ENCODE measurements at places on chromosomes 2 and 18.

DNA sequence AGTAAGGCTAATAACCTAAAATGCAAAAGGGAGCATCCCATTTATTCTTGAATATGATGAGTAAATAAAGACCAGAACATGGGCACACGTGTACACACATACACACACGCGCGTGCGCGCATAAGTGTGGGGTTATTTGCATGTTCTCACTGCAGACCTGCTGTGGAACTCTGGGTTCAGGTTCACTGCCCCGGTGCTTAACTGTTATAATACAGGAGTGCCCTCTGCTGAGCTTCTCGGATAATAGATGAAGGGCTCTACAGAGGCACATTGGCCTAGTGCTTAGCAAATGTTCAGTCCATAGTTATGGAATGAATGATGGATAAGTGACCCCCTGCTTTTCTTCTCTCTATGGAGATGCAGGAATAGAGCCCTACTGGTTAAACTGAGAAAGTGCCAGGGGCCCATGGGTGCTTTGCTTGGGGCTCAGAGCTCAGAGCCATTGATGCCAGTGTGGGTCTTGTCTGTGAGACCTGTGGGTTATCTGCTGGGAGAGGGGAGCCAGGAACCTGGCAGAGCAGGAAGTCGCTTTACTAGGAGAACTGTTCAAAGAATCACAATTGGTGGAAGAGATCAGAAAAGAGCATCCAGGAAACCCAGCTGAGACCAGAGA is 3.6 kb upstream of the ARL4C start:
- peak; percentile 53 for DNase-seq

DNA sequence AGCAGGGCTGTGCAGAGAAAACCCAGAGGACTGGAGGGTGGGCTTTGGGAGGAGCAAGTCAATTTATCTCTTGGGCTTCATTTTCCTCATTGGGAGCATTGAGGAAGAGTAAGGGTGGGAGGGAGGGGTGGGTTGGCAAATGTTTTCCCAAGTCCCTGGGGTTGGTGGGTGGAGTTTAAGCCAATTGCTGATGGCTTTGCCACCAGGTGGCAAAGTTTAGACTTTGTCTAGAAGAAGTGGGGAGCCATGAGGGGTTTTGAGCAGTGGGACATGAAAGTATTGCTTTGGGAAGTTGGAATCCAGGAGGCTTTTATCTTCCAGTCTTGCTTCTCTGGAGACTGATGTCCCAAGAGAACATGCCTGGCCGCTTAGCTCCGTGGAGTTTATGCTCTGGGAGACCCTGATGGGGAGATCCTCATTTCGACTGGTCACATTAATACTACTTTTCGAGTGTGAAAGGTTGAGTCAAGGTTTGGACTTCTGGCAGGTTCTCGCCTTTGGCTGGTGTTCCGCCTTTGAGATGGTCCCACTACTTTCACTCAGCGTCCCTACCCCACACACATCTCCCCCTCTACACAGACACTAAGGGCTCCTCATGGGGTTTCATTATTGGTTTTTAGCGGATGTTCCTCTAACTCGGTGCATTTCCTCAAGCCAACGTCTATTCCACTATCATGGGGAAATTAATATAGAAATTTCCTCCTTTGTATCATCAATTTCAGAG is 126.7 kb downstream of the PRKCE start:
- DNase-seq, result no peak

DNA sequence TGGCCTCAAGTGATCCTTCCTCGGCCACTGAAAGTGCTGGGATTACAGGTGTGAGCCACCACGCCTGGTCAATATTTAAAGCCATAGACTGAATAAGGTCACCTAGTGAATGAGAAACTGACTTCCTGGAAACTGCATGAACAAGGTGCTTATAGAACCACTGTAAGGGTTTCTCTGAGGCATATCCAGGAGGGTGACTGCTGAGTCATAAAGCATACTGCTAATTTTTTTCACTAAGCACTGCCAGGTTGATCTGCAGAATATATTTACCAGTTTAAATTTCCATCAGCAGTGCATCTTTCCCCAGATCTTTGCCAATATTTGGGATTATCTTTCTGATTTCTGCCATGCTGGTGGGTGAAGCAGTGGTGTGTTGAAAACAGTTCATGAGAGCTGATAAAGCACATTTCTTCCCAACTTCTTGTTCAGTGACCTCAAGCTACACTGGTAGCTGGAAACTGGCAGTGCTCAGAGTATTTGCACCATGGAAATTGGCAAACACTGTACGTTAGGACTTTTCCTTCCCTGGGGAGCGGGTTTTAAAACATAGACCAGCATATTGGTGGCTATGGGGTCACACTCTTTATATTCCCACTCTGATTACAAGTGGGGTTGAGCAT is 4.2 kb upstream of the CLIP4 start:
- no peak for DNase-seq

DNA sequence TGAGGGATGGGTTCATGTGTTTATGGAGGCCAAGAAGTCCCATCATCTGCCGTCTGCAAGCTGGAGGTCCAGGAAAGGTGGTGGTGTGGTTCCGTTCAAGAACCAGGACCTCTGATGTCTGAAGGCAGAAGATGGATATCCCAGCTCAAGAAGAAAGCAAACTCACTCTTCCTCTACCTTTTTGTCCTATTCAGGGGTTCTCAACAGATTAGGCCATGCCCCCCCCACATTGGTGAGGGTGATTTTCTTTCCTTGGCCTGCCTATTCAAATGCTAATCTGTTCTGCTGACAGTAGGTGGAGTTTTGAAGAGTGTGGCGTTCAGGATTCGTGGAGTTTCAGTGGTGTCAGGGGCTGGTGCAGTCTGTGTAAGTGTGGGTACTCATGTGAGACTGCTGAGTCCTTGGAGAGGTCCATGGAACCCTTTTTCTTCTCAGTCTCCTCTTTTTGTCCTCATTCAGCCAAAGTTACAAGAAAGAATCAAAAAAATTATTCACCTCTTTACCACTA is 5.9 kb downstream of the MSL3B start:
- DNase-seq, result no peak

GRCh38 chr2:176118601-176119339 is 2.2 kb downstream of the HOXD10 start:
- DNase-seq, result no peak

DNA sequence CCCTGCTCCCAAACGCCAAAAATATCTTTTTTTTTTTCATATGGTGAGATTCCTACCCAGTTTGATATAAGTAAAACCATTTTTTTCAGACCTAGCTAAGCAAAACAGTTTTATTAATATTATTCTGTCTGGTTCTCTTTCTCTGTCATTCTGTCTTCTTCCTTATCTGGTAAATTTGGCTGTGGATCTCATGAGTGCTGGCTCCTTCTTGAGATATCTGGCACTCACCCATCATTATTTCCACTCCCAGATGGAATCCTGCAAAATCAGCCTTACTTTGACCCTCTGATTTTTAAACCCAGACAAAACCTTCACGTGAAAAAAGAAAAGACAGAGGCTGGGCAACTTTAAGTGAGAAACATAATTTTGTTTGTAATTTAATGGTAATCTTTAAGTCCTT is 373.6 kb downstream of the NYAP2 start:
- DNase-seq, result no peak

- DNase-seq, result no peak
Measured at GRCh38 chr2:234378440-234378839, 118.4 kb downstream of the ARL4C start.

DNA sequence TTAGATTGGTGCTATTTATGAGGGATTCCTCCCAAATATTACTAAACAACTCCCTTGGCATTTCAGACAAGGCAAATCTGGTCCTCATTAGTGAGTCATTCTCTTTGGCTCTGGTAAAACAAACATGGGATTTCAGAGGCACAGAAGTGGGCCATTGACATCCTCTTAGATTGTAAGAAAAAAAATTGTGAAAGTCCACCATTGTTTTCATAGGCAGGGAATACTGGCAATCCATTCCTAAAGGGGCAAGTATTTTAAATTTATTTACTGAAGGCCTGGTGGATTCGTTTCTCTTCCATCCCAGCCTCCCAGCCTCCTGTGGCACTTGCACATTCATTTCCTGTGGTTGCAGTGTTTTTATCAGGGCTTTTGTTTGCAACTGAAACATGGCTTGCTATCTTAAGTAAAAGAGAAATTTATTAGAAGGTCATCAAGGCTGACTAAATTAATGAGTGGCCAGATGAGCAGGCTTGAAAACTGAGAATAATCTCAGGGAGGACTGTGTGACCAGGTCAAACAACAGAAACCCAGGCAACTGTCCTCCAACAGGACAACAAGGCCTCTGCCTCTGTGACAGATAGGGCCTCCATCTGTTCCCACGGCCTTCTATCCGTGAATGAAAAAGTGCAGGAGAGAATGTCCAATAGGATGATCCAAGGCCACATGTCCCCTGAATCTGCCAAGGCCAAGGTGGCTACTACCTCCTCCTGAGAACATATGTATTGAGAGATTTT is 23.1 kb upstream of the TNFAIP6 start:
- DNase-seq, result no peak

DNA sequence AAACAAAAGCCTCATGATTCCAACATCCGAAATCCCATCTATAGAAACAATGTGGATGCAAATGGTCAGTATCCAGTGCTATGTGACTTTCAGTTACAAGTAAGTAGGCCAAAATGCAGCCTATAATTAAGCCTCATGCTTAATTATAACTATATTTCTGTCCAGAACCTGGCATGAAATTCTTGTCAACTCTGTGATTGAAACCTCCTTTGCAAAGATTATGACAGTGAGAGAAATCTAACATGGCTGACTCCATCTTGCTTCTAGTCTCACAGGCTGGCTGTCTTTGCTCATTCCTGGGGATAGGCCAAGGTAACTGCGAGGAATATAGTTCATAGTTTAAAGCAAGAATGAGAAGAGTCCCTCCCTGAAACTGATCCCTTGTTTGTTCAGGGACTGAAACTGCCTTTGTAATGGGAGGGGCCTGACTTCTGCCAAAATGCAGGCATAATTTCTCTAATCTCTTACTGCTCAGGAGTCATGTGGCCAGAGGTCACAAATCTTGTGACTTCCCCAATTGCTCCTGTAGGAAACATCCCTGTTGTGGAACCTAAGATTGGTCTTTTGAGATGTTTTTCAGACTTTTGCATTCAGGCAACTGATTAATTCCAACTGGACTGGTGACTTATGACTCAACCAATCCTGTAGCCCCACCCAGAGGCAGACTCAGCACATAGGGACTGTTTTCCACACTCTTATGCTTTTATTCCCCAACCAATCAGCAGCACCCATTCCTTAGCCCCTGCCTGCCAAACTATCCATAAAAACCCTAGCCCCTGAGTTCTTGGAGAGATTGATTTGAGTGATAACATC is 84.5 kb upstream of the TLK1 start:
- no peak for DNase-seq

GRCh38 chr2:112295407-112296078 is 20.1 kb downstream of the ZC3H6 start:
- DNase-seq, result no peak

GRCh38 chr18:59834267-59834666 is 65.5 kb upstream of the PMAIP1 start:
- no peak for DNase-seq

- DNase-seq, result no peak
Measured at GRCh38 chr2:129318581-129319421, 660.7 kb upstream of the RAB6C start.

DNA sequence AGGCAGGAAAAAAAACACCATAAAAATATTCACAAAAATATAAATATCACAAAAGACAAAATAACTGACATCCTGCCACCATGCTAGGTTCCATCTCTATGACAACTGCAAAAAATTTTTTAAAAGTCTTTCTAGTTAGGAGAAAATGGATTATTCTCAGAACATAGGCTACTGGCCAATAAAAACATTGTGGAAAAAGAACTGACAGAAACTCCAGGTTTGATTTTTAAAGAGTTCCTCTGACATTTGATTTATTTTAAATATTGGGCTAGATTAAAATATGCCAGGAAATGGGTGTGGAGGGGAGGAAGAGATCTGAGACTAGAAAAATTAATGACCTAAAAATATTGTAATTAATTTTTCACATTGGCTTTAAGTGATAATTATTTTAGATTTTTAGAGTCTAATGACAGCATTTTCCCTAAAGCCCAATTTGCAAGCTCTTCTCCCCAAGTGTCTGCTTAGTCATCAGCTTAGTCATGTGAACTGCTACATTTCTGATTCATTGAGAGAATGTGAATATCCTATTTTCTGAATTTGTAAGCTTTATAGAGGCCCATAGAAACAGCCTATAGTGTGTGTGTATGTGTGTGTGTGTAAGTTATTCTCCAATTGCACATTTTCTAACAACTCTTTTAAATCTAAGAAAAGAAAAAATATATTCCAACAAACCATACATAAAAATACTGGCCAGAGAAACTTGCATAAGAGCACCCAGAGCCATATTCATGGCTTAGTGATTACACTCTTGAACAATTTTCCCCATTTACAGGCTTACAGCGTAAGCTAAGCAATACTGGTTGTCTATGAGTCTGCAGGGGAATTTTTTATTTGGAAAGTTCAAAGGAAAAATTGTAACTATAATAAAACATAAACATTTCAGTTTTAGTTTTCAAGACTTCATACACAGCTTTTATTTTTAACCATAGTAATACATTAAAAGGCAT is 48.4 kb downstream of the TMEFF2 start:
- DNase-seq, result no peak

GRCh38 chr2:69010437-69011194 is 2.4 kb upstream of the ANTXR1 start:
- no peak for DNase-seq

DNA sequence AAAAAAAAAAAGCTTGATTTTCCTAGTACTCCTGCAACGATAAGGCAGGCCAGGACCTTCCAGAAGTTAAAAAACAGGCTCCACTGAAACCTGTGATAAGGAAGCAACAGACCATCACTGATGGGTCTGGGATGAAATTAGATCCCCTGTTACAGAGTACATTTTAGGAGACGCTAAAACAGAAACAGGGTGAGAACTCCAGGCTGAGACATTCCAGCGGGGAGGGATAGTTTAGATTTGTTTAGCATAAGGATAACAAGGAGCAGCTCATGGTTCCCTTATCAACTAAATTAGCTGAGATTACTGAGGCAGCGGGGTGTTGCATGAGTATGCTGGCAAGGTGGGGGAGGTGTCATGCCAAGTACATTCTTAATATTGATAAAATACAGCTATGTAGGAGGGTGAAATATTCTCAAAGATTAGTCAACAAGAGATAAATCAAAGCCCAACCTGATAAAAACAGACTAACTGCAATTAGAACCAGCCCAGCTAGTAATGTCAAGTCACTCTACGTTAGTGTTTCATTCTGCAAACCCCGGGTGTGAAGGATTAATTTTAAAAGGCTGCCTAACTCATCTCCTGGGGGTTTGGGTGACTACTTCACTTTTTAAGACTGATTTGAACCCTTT is 75.0 kb upstream of the BZW1 start:
- DNase-seq, result no peak

GRCh38 chr2:52429171-52429570 is 1338.4 kb upstream of the CHAC2 start:
- no peak for DNase-seq

DNA sequence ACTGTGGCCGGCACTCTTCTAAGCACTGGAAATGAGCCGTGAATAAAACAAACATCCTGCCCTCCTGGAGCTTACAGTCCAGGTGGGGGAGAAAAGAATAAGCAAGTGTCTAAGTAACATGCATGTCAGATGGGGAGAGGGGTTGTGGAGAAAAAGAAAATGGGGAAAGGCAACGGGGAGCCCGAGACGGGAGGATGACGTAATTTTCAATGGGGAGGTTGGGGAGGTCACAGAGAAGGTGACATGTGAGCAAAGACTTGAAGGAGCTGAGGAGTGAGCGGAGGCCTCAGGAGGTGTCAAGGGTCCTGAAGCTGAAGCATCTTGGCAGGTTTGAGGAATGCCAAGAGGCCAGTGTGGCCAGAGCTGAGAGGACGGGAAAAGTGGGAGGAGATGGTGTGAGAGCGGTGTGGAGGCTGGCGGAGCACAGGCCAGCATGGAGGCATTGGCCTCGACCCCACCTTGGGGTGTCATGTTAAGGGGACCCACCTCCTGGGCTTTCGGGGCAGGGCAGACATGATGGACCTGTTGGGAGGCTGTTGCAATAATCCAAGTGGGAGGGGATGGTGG is 15.0 kb upstream of the NTSR2 start:
- no peak for DNase-seq
